Stimulated activated CD8-positive, alpha-beta memory T cell treated with anti-CD3 and anti-CD28 coated beads, Interleukin-7, amount 100 ng/mL, for 48 hours (primary cell): ENCODE measurements at places on chromosomes 11 and 22.
A peak's percentile ranks its signal among the peaks of the same experiment; 100 is the strongest.

DNA sequence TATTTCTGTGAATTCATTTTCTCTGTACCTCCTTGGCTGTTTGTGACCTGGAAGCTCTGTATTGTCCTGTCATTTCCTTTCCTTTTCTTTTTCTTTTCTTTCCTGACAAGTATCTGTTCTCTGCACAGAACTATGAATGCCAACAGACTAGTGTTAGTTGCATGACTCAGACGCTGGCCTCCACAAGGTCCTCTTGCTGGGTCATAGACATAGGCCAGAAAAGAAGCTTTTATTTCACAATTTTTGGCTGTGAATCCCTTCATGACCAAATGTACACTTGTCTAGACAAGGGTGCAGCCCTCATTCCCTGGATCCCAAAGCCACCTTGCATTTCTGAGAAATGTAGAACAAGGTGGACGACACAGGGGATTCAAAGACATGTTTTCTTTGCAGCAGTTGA lies 104.1 kb upstream of the MTNR1B start:
- no peak for DNase-seq

- DNase-seq = no peak
Observed at GRCh38 chr22:38431266-38432010, 23.6 kb downstream of the KCNJ4 start.

- DNase-seq = no peak
Observed at GRCh38 chr22:17095538-17095937, 10.7 kb downstream of the IL17RA start.

- DNase-seq = no peak
Observed at GRCh38 chr11:6864438-6864837, 1.6 kb downstream of the OR10A2 start.

- DNase-seq = no peak
Observed at GRCh38 chr11:2266586-2267305, 3.6 kb downstream of the ASCL2 start.

DNA sequence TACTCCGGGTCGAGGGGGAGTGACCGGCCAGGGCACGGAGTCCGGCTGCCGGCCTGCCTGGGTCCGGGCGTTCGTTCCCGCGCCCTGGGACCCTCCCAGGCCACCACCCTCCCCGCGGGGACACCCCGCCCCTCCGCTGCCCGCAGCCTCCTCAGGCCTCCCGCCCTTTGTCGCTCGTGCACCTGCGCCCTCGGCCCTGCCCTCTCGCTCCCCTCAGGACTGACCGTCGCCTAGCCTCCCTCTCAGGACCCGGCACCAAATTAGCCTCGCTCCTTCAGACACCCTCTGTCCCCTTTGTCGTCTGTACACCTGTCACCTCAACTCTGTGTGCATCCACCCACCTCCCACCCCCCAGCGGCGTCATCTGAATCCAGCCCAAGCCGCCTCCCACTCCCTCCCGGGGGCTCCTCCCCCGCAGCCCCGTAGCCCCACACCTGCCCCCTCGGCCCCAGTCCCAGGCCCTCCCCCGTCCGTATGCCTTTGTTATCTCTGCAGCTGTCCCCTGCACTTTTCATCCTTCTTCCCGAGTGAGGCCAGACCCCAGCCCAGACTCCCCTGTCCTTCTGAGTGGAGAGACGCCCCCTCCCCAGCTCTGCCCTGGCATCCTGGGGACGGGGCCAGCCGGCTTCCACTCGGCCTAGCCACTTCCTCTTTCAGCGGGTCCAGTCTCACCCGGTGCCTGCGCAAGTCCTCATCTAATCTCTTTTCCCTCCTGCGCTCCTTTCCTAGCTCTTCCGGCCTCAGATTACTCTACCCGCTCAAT lies 643 bp downstream of the TIGD3 start:
- DNase-seq = no peak

DNA sequence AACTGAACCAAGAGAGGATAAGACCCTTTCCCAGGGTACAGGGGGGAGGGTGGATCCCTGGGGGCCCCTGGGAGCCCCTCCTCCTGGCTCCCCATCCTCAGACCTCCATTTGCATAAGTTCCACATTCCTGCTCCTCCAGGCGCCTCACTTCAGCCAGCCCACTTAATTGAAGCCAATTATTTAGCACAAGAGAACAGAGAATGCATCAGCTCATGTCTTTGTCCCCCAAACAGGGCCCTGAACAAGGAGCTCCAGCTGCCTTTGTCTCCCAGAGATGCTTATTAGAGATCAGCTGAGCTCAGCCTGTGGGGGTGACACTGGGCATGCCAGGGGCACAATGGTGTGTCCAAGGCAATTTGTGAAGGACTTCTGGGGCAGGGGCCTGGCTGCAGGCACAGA lies 89.9 kb upstream of the PRDM11 start:
- DNase-seq = no peak

- DNase-seq = no peak
Observed at GRCh38 chr11:70816156-70816678, 417.9 kb downstream of the CTTN start.

GRCh38 chr11:62622476-62623089 lies 797 bp upstream of the B3GAT3 start:
- DNase-seq = no peak

- DNase-seq = peak; percentile 38
Observed at GRCh38 chr22:43385770-43386641, 25.8 kb upstream of the MPPED1 start.

GRCh38 chr22:30224161-30224857 lies 22.2 kb downstream of the LIF start:
- DNase-seq = no peak

DNA sequence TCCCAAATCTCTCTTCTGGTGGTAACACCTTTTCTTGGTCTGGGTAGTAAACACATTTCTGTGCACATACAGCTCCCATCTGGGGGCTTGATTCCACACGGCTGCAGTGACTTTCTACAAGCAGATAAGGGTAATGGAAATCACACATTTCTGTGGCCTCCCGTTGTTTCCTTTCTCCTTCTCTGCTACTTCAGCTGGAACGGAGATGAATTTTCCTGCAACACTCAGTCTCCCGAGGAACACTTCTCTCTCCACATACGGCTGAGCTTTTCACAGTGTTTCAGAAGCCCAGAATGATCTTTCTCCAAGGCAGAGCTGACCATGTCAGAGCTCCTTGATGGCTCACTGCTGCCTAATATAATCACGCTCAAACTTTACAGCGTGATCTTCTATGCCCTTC lies 364.3 kb upstream of the NARS2 start:
- no peak for DNase-seq

GRCh38 chr11:86930957-86931547 lies 24.1 kb downstream of the FZD4 start:
- DNase-seq = no peak

DNA sequence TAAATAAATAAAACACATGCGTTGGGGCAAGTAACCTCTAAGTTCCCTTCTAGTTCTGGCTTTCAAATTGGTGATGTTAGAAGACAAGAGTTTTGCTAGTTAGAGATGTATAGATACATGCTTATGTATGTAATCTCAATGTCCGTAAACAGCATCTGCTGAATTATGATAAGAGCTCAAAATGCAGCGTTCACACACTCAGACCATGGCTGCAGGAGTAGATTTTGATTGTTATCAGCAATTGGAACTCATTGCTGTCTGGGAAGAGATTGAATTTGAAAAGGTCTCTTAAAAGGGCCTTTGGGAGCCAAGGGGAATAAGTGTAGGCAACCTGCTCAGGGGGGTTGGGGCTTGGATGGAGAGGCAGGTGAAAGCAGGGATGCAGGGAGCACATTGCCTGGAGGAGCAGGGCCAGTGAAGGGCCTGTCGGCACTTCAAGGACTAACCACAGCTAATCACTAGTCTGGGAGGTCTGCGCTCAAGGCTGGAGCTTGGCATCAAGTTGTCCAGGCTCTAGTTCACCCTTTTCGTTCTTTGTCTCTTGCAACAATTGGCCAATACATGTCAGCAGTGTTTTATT lies 2.7 kb upstream of the RAG1 start:
- no peak for DNase-seq

- no peak for DNase-seq
Observed at GRCh38 chr11:93221539-93221938, 23.7 kb upstream of the SLC36A4 start.

- no peak for DNase-seq
Observed at GRCh38 chr22:22750335-22751042, 106.1 kb downstream of the GGTLC2 start.

DNA sequence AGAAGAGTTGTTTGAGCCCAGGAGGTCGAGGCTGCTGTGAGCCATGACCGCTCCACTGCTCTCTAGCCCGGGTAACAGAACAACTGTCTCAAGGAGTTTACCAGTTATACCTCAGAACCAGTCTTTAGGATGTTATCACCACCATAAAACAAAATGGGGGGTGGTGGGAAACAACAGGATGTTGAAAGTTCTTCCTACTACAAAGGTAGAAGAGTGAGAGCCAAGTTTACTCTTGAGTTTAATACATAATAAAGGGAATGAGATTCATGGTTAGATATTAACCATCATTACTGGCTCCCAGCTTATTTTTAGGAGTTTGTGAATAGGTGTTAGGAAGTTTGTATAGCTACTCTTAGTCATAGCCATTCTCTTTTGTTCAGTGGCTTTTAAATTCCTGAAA lies 78.8 kb upstream of the HORMAD2 start:
- DNase-seq = no peak

- DNase-seq = no peak
Observed at GRCh38 chr22:24707470-24707801, 67.1 kb downstream of the PIWIL3 start.

- DNase-seq = no peak
Observed at GRCh38 chr11:87180742-87181141, 143.0 kb downstream of the TMEM135 start.

DNA sequence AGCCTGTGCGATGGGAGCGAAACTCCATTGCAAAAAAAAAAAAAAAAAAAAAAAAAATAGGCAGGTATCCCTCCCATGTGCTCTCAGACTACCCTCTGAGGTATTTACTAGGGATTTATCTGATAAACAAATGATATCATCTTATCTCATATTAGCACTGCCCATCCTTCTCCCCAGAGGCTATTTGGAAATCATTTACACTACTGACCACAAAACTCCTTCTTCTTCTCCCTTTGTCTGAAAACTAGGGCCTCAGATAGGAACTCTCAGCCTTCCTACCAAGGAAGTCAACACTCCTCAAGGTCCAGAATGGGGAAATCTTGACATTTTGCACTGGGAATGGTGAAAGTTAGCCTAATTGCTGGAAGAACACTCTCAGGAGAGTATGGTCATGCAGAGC lies 46.4 kb downstream of the LARGE2 start:
- DNase-seq = no peak

DNA sequence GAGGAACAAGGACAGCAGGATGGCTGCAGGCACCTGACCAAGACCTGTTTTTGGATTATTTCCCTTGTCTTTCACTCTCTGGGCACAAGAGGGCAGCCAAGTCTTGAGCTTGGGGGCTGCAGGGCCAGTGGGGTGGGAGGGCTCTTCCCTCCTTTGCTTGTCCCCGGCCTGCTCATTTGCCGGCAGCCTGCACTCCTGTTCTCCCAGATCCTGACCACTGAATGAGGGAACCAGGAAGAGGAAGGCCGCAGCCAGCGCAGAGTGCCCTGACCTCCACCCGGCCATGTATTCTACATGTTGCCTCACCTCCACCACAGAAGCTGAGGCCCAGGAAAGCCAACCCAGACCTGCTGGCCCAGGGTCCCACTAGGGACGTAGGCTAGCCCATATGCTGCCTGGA lies 15.5 kb upstream of the NNMT start:
- no peak for DNase-seq

GRCh38 chr11:9849389-9849788 lies 185.5 kb downstream of the SWAP70 start:
- DNase-seq = no peak

GRCh38 chr22:46007848-46008261 lies 30.9 kb upstream of the WNT7B start:
- DNase-seq = no peak

GRCh38 chr22:44737406-44738346 lies 14.7 kb upstream of the ARHGAP8 start:
- no peak for DNase-seq

GRCh38 chr11:99693941-99694492 lies 673.3 kb downstream of the CNTN5 start:
- no peak for DNase-seq

DNA sequence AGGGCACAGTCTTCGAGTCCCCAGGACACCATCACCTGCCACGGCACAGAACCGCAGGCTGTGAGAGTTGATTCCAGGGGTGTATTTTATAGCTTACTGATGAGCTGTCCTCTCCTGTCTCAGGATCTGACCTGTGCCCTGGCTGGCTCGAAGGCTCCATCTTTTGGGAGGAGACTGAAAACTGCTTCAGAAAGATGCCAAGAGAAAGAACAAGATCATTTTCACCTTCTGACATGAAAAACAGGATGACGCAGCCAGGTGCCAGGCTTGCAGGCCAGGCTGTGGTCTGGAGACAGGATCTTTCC lies 2.2 kb downstream of the MRGPRD start:
- DNase-seq = no peak

GRCh38 chr11:39374963-39375698 lies 2084.3 kb downstream of the LRRC4C start:
- DNase-seq = no peak

DNA sequence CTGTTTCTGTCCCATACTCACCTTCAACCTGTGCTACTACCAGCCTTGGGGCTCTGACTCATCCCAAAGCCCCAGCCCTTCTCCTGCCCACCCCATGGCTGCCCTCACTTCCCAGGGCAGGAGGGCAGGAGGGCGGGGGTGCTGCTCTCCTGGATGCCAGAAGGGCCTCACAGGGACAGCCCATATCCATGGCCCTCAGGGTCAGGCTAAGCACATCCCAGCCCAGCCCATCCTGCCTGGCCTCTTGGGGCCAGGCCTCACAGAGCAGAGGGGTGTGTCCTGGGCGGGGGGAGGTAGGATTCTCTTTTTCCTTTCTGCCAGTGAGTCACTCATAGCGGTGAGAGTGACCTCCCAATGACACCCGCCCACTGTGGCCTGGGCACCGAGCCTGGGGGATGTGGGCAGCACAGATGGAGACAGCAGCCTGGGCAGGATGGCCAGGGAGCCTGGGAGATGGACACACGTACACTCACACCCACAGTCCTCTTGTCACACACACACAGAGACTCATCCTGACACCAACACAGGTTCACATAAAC lies 2.4 kb downstream of the LTBP3 start:
- no peak for DNase-seq

DNA sequence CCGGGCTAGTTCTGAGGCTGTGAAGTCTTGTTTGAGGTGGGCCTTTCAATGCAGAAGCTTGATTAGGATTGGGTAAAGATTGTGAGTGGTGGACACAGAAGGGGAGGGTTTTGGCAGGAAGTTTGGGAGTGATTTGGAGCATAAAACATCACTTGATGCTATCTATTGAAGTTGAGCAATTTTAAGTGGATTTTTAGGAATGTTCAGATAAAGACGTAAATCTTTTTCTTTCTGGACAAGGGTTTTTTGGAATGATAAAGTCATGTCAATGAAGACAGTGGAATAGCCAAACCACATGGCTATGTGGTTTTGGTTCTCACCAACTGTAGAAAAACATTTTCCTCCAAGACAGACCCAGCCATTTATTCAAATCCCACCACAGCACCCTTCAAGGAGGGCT lies 111.2 kb upstream of the SNX19 start:
- no peak for DNase-seq

GRCh38 chr11:2301631-2302305 lies at the start of the genes C11orf21 and TSPAN32:
Gene C11orf21 (minus strand): TSS chr11:2301918. CDS start chr11:2301808, 110 bp downstream.
Gene TSPAN32 (plus strand): TSS chr11:2302013. CDS start chr11:2302150, 137 bp downstream.
- DNase-seq = peak; percentile 38

- DNase-seq = no peak
Observed at GRCh38 chr11:15957234-15957633, 399.1 kb downstream of the SOX6 start.
